ENCODE measurements at places on chromosomes 7 and 10.
A peak's percentile ranks its signal among the peaks of the same experiment; 100 is the strongest.

GRCh38 chr7:101075646-101076045, 9.6 kb upstream of the TRIM56 start:
- no peak for DNase-seq

DNA sequence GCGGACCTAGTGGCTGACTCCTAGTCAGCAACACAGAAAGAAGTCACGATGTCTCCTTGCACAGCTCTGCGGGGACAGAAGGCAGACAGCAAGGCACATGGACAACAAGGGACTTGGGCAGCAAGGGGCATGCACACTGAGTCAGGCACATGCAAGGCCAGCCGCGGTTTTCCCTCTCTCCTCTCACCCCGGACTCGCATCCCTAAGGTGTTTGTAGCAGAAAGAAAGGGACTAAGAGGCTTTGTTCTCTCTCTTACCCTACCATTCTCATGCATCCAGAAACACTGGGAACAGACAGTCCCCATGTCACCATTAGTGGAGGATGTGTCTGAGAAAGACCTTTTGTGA, 193.3 kb upstream of the PHF14 start:
- DNase-seq = no peak

GRCh38 chr10:15897287-15897686, 37.0 kb upstream of the MINDY3 start:
- no peak for DNase-seq

- DNase-seq = no peak
Measured at GRCh38 chr10:86836044-86836443, 79.6 kb downstream of the BMPR1A start.

DNA sequence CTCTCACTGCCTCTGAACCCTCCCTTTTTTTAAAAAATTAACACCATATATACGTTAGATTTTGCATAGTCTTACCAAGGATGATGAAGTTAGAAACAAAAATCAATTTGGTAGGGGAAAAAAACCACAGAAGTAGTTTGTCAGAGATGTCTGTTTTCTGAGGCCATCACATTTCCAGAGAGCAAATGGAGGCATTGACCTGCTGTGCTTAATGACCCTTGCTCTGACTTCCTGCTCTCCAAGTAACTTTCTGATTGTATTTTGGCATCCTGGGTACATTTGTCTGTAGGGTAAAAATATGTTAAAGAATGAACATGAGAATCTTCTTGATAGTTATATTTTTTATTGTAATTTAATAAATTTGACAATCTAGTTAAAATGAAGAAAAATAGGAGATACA, 140.2 kb downstream of the LCOR start:
- no peak for DNase-seq

DNA sequence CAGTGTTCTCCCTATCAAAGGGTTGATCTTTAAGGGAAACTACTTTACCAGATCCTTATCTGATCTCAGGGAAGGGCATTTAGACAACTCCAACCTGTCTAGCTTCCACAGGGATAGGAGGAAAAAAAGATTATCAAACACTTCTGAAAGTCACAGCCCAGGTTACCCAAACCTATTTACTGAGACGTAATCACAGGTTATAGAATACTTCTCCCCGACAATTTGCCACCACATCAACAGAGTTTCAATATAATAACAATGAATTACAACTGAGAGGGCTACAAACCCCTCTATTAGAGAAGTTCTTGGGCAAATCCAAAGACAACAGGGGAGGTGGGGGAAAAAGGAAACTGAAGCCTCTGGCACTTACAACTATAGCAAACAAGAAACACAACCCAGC, 26.3 kb downstream of the CFAP70 start:
- no peak for DNase-seq

DNA sequence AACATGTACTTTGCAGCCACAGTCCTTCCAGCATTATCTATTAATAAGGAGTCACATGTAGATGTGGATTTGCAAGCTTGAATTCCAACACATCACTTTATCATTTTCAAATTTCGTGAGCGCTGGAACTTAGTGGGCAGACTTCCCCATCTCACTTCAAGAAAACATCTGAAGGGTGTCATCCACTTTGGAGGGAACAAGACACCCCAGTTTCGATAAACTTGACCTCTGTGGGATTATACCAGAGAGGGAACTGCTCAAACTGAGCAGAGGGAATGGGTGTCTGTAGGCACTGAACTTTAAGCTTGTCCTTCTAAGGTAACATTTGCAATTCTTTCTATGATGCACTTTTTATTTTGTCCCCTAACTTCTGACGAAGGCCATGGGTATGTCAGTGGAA, 27.5 kb downstream of the ADRB1 start:
- no peak for DNase-seq

DNA sequence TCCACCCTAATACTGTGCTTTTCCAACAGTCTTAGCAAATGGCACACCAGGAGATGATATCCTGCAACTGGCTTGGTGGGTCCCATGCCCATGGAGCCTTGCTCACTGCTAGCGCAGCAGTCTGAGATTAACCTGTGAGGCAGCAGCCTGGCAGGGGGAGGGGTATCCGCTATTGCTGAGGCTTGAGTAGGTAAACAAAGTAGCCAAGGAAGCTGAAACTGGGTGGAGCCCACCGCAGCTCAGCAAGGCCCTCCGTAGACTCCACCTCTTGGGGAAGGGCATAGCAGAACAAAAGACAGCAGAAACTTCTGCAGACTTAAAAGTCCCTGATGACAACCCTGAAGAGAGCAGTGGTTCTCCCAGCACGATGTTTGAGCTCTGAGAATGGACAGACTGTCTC, 399.0 kb downstream of the CCSER2 start:
- DNase-seq = no peak

DNA sequence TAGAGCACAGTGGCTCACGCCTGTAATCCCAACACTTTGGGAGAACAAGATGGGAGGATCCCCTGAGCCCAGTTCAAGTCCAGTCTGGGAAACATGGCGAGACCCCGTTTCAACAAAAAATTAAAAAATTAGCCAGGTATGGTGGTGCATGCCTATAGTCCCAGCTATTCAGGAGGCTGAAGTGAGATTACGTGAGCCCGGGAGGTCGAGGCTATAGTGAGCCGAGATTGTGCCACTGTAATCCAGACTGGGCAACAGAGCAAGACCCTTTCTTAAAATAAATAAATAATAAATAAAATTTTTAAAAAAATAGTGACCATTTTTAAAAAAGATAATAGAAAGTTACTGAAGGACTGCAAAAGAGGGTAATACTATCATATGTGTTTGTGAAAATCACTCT, 28.8 kb downstream of the MTPAP start:
- DNase-seq = no peak

GRCh38 chr10:129523031-129523722, 56.1 kb downstream of the MGMT start:
- no peak for DNase-seq

- DNase-seq = no peak
Measured at GRCh38 chr7:34117573-34117972, 212.2 kb downstream of the BMPER start.

GRCh38 chr10:33657154-33657908, 322.9 kb upstream of the NRP1 start:
- no peak for DNase-seq

GRCh38 chr7:50684713-50685075, 98.0 kb downstream of the GRB10 start:
- no peak for DNase-seq

DNA sequence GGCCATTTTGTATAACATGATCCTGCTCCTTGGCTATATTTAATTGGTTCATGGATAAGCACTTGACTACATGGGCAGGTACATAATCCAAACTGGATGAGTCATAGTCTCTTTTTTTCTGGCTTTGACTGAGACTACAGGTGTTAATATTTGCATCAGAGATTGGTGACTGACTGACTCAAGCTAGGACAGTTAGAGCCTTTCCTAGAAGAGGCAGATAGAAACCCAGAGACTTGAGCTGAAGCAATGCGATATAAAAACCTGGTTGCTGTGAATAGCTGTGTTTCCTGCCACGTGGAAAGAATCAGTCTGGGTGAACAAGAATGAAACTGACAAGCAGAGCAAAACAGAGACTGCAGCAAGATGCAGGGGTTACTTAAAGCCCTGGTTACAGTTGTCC, 81.0 kb downstream of the SAMD9 start:
- DNase-seq = no peak

- no peak for DNase-seq
Measured at GRCh38 chr7:17489961-17490360, 191.5 kb downstream of the AHR start.

DNA sequence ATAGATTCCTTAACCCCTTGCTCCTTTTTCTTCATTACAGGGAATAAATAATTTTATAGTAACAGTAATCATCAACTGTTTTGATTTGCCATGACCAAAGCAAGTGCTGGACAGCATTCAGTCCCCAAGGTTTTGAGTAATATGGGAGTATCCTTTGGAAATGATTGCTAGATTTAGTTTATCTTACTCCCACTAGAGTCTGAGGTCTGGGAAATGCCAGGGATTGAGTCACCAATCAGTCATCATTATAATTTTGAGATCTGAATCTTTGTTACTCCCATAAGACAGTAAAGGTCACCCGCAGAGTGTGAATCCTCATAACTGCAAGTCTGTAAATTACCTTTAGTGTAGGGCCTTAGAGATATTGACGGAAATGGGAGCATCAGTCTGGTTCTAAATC, 133.7 kb upstream of the SEMA3E start:
- DNase-seq = no peak

GRCh38 chr7:18550574-18550973, 55.0 kb downstream of the HDAC9 start:
- no peak for DNase-seq

DNA sequence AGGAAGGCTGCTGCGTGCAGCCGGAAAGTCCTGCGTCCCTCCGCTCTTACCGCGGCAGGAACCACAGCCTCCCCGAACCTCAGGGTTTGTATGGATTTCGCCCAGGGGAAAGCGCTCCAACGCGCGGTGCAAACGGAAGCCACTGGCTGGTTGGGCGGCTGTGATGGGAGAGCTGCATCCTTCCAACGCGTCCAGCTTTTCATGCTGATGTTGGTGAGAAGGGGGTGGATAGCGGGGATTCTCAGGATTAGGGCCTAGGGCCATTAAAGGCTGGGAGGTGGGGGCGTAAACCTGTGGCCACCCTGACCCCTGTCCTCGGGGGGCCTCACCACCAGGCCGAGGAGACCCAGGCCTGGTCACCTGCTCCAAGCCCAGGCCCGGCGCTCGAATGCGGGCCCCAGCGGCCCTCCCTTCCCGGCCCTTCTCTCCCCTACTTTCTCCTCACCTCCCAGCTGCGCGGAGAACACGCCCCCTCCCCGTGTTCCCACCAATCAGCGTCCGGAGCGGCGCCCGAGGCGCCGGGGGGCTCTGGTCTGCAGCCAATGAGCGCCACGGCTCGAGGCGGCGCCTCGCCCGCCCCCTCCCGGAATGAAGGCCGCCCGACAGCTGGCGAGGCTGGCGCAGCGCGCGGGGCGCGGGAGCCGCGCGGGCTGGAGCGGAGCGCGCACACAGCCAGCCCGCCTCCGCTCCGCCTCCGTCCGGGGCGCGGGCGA, 458 bp upstream of the NANOS1 start:
- peak; percentile 57 for DNase-seq

DNA sequence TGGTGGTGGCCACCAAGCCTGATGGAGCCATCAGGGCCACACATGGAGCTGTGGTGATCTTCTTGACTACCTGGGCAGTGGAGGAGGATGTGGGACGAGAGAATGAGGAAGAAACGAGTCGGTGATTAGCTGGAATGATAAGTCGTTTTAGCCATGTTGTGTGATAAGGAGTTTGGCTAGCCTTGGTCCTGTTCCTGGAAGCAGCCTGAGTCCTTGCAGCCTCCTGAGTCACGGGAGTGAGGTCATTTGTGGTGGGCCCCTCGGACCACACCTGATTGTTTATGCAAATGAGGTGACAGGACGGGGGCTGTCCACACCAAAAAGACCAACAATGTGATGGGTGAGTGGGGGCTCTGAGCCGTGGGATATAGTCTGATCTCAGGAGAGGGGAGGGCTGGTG, 554.4 kb downstream of the PTPRN2 start:
- DNase-seq = no peak

DNA sequence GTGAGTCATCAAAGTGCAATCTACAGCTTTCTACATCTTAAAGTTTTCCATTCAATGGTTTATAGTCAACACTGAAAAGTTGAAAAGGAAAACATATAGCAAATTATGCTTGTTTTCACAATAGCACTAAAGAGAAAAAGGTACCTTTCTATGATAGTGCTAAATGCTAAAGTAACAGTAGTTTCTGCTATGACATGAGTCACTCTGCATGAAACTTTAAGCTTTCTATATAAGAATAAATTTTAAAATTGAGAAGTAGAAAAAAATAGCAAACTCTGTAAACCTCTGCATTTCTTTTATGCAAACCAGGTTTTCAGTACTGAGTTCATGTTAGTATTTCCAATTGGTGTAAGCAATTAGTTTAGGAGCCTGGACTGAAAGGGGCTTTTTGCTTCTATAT, 31.2 kb upstream of the TMEM168 start:
- no peak for DNase-seq

DNA sequence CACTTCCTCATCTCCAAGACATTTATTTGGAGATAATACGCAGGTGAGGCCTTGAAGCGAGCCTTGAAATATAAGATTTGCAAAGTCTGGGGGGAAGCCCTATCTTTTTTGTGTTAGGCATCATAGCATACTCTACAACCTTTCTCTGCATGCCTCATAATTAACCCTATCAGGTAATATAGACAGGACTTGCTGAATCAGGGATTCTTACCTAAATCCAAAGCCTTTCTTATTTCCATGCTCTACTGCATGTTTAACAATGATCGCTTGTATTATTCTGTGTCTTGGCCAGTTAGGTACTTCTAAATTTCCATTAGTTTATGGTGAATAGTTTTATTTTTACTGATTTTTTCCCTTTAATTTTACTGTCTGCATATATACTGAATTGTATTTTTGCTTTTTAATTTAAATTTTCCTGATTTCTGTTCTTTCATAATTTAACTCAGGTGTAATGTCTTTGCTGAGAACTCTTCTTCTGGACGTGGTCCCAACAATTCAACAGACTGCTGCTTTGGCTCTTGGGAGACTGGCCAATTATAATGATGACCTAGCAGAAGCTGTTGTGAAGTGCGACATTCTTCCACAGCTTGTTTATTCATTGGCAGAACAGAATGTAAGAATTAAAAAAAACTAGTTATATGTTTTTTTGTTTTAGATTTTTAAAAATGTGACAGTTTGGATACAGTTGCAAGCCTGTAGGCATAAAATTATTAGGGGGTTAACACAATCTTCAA, 19.3 kb downstream of the SPAG6 start:
- no peak for DNase-seq

DNA sequence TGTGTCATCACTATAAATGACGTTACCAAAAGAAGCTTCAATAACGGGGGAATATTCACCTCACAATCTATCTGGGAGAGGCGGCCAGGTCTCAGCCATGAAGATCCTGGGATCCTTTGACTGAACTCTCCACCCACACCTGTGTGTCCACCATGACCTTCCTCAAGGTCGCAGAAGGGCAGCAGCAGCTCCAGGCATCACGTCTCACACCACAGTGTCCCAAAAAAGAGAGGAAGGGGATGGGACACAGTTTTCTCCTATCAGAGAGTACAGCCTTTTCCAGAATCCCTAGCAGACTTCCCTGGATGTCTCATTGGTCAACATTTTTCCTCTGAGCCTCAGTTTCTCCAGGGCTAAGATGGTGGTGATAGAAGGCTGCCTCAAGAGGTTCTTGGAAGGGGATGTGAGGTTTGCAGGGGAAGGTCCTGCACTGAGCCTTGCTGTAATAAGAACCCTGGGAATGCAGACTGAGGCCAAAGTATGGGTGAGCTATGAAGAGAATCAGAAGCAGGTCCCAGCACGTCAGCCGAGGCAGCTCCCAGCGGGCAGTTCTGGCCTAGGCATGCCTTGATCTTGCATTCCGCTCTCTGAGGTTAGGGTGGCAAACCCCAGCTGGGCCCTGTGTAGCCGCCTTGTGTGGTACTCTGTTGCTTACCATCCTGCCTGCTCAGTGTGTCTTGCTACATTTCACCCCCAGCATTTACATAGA, 63.8 kb downstream of the COL26A1 start:
- no peak for DNase-seq

GRCh38 chr10:22693860-22694259, 20.5 kb downstream of the PIP4K2A start:
- no peak for DNase-seq

Data from stimulated activated CD8-positive, alpha-beta memory T cell treated with anti-CD3 and anti-CD28 coated beads, Interleukin-7, amount 100 ng/mL, for 1 hour (primary cell).